ENCODE measurements at places on chromosomes 6 and 20.

- no peak for DNase-seq
These were observed 3.3 kb upstream of the TAAR5 start for GRCh38 chr6:132592855-132593254.

GRCh38 chr6:42505385-42505718 is 53.6 kb upstream of the TRERF1 start:
- no peak for DNase-seq

GRCh38 chr6:11654876-11655275 is 117.3 kb downstream of the TMEM170B start:
- DNase-seq = no peak

- no peak for DNase-seq
These were observed 42.9 kb upstream of the UFL1 start for GRCh38 chr6:96478695-96479094.

- no peak for DNase-seq
These were observed 18.6 kb downstream of the FYN start for GRCh38 chr6:111854683-111855082.

GRCh38 chr6:143570147-143570853 is 58.8 kb upstream of the FUCA2 start:
- no peak for DNase-seq

DNA sequence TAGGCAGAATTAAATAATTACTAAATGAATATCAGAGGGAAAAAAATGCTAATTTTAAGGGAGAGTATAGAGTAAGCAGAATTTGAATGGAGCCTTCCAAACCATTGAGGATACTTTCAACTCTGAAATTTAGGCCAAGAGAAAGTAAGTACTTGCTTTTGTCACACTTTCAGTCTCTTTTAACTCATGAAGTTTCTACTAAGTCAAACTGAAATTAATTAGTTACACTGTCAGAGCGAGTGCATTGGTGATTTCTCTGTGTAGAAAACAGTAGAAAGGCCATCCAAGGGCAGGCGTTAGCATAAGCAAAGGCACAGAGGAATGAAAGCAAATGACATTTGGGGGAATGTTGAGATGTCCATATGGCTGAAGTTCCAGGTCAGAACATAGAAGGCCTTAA is 92.9 kb downstream of the PLEKHG1 start:
- no peak for DNase-seq

GRCh38 chr20:40768105-40768504 is 79.1 kb upstream of the MAFB start:
- no peak for DNase-seq

DNA sequence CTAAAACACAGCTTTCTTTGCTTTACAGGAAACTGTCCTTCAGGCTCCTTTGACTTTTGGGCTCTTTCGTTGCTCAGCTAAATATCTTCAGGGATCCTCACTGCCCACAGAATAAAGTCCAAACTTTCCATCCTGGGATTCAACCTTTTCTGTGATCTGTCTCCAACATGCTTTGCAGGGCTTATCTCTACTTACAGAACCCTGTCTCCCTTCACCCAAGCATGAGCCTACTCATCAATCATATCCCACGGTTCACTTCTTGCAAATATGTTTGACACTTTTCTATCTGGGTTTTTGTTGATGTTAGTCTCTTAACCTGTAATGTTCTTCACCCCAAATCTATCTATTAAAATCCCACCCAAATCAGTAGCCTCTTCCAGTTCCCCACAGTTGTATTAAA is 327.3 kb upstream of the RNF24 start:
- no peak for DNase-seq

- no peak for DNase-seq
These were observed 38.0 kb downstream of the CD164 start for GRCh38 chr6:109344226-109344625.

GRCh38 chr6:16162003-16162402 is 33.1 kb downstream of the MYLIP start:
- DNase-seq = no peak

DNA sequence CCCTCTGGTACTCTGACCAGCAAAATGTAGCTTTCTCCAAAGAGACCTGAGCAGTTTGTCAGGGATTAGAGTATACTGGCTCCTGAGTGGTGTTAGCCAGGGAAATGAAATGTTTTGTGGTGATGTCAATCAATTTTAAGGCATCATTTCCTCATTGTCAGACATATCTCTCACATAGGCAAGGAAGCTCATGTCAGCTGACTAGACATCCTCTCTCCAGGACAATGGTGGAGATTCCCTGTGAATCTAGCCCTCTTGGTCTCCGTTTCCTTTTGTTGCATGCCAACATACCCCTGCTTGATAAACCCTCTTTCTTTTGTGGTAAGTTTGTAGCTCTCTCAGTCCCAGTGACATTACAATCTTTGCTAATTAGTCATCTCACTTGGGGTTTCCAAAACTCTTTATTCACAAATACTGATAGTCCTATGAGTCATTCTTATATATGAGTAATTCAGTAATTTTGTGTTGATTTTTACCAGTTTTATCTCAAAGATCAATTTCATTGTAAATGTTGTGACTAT is 135.6 kb upstream of the PTPRK start:
- no peak for DNase-seq

DNA sequence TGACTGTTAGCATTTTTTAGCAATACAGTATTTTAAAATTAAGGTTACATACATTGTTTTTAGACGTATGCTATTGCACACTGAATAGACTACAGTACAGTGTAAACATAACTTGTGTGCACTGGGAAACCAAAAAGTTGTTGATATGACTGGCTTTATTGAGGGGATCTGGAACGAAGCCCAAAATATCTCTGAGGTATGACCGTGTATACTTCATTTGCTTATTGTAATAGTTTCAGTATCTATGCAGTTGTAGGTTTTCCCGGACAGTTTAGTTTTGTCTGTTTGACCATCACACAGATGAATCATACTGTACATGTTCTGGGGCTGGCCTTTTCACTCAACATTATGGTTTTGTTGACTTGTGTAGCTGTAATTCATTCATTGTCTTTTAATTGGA is 6.9 kb upstream of the ZBTB12 start:
- no peak for DNase-seq
